Stomach (tissue), 19 donors: ENCODE measurements at places on chromosomes 4 and X.

DNA sequence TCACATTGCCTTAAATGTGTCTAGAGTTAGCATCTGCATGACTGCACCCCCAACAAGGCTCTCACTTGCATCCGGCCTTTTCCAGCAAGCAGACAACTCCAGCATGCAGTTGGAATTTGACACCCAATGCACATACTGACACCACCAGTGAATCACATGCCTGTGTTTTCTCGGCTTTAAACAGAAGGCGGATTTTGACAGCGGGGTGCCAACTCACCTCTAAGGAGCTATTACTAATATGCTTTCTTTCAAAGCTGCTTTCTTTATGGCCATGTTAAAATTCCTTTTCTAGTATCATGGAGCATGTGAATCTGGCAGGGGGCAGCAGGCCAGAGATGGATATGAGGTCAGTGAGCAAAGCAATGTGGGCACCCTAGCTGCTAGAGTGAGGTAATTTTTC is 78.0 kb upstream of the CLNK start:
- H3K4me1 ChIP-seq, result no peaks in the 10 kb centered on the region
- no peaks in the 10 kb centered on the region for H3K27me3 ChIP-seq
- H3K4me3 ChIP-seq, result no peak overlapping the region

GRCh38 chr4:52358883-52359321 is 300.2 kb downstream of the USP46 start:
- no peak overlapping the region for H3K27ac ChIP-seq
- no peak overlapping the region for H3K4me3 ChIP-seq
- no peak for DNase-seq
- no peaks in the 10 kb centered on the region for H3K36me3 ChIP-seq
- no peaks in the 10 kb centered on the region for H3K27me3 ChIP-seq
- no peaks in the 10 kb centered on the region for H3K4me1 ChIP-seq

DNA sequence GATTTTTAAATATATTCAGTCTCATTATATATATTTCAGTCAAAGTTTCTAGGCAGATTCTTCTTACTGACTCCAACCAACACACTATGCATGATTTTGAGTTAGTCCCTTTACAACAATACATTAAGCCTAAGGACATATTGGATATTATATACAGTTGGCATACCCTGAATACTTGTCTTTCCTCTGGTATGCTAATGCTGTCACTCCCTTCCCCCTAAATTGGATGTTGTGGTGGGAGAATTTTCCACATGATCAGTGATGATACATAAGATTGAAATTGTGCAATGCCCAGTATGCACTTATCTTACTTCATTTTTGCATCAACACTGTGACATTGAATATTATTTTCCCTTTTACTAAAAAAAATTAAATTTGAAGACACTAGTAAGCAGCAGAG is 935.2 kb downstream of the PCDH7 start:
- no peak overlapping the region for H3K27ac ChIP-seq
- H3K36me3 ChIP-seq, result no peaks in the 10 kb centered on the region
- no peak for DNase-seq
- H3K4me3 ChIP-seq, result no peak overlapping the region
- H3K4me1 ChIP-seq, result no peaks in the 10 kb centered on the region

- no peaks in the 10 kb centered on the region for H3K4me1 ChIP-seq
- no peak for DNase-seq
- H3K27me3 ChIP-seq, result no peaks in the 10 kb centered on the region
- no peaks in the 10 kb centered on the region for H3K36me3 ChIP-seq
Measured at GRCh38 chr4:7635445-7636239, 200.9 kb upstream of the PSAPL1 start.

- DNase-seq, result no peak
- peaks cover 26% of the 10 kb centered on the region for H3K36me3 ChIP-seq
- H3K4me1 ChIP-seq, result no peaks in the 10 kb centered on the region
- no peaks in the 10 kb centered on the region for H3K27me3 ChIP-seq
- H3K27ac ChIP-seq, result no peak overlapping the region
Measured at GRCh38 chr4:125482822-125483221, 168.1 kb downstream of the FAT4 start.

DNA sequence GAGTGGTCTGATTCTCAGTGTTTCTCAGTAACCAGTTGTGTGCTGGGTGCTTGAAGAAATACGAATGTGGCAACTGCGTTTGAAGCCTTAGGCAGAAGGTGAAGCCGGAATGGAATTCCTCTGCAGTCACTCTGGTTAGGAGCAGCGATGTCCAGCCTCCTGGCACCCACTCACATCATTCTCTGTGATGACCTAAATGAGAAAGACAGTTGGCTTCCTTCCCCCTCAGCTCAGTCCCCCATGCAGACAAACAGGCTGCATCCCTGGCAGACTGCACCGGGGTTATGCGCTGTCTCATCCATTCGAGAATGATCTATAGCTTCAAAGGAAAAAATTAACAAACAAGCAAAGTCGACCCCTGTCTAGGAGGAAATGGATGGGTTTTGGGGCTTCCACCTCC is 170.1 kb upstream of the SCML1 start:
- H3K36me3 ChIP-seq, result no peaks in the 10 kb centered on the region
- H3K27ac ChIP-seq, result no peak overlapping the region
- no peaks in the 10 kb centered on the region for H3K4me1 ChIP-seq
- no peak overlapping the region for H3K4me3 ChIP-seq
- no peak for DNase-seq
- H3K27me3 ChIP-seq, result no peaks in the 10 kb centered on the region

DNA sequence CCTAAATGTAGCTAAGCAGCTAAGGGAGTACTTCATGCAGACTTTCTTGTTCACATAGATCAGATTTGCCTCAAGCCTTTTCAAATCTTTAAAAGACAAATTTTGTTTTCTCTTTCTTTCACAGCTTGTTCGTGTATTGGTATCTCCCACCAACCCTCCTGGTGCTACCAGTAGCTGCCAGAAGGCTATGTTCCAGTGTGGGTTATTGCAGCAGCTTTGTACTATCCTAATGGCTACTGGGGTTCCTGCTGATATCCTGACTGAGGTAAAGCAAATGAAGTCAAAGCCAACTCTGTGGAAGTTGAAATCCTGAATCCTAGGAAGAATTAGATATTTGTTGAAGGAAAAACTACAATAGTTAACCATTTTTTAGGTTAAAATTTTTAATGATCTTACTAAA is 62.6 kb downstream of the USO1 start:
- DNase-seq, result no peak
- H3K27me3 ChIP-seq, result no peaks in the 10 kb centered on the region
- H3K36me3 ChIP-seq, result peaks cover 84% of the 10 kb centered on the region
- H3K4me3 ChIP-seq, result no peak overlapping the region
- no peak overlapping the region for H3K27ac ChIP-seq

DNA sequence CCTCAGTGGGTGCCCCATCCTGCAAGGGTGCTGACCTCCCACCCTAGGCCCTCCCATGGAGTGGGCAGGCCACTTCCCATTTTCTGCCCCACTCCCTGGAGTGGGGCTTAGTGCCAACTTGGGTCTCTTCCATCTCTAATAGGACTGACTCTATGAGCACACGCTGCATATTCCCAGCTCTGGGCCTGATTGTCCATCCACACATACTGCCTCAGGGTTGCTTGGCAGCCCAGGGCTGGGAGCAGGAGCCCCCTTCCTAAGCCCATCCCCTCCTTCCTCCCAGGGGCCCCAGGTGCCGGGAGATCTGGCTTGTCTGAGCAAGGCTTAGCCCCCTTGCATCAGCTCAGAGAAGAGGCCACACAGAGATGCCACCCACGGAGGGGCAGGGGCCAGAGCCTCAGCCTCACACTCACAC is 55.1 kb downstream of the PJA1 start:
- H3K27me3 ChIP-seq, result no peaks in the 10 kb centered on the region
- no peaks in the 10 kb centered on the region for H3K36me3 ChIP-seq
- no peak overlapping the region for H3K4me3 ChIP-seq
- DNase-seq, result peak; percentile 41
- H3K27ac ChIP-seq, result no peak overlapping the region
- no peaks in the 10 kb centered on the region for H3K4me1 ChIP-seq

GRCh38 chrX:42524379-42524778 is 253.6 kb downstream of the PPP1R2C start:
- H3K4me1 ChIP-seq, result no peaks in the 10 kb centered on the region
- H3K4me3 ChIP-seq, result no peak overlapping the region
- H3K27me3 ChIP-seq, result no peaks in the 10 kb centered on the region
- no peak overlapping the region for H3K27ac ChIP-seq
- H3K36me3 ChIP-seq, result no peaks in the 10 kb centered on the region

- H3K27ac ChIP-seq, result no peak overlapping the region
- no peaks in the 10 kb centered on the region for H3K4me1 ChIP-seq
- H3K27me3 ChIP-seq, result no peaks in the 10 kb centered on the region
Measured at GRCh38 chrX:28756647-28757046, 169.4 kb downstream of the IL1RAPL1 start.

- no peaks in the 10 kb centered on the region for H3K4me1 ChIP-seq
- no peak for DNase-seq
- H3K4me3 ChIP-seq, result no peak overlapping the region
- H3K36me3 ChIP-seq, result no peaks in the 10 kb centered on the region
- H3K27me3 ChIP-seq, result no peaks in the 10 kb centered on the region
- no peak overlapping the region for H3K27ac ChIP-seq
Measured at GRCh38 chr4:153906231-153906630, 117.3 kb upstream of the SFRP2 start.

DNA sequence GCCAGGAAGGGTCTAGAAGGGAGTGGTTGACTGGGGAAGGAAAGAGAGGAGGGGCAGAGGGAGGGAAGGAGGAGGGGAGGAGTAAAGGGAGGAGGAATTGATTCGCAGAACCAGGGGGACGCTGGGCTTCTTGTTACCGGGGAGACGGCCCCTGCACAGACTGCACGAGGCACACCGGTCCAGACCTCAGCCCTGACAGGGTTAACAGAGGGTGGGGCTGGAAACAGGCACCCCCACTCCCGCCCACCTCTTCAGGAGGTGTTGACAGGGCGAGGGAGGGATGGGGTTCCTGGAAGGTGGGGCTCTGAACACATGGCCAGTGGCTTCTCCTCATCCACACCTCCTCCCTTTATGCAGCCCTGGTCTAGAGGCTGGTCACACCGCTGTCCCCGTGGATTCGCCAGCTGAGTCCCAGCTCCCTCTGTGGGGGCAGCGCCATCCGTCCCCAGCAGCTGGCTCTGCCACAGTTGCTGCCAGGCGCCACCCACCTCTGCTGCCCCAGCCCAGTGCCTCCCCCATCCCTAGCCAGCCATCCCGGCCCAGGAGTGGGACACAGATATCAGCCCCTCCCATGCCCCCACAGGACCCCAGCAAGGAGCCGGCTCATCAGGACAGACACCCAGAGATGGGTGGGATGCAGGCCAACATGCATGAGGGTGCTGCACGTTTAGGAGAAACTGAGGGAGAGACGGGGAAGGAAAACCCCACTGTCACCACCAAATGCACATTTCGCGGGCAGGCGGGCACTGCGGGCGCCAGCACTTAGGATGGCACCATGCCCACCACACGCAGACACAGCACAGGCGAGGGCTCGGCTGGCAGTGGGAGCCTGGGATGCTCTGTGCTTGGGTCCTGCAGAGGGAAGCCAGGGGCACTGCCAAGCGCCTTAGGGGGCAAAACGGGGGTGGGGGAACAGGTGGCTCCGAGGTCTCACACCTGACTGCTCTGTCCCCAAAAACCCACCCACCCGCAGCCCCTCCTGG is 87.6 kb downstream of the ABLIM2 start:
- peaks cover 17% of the 10 kb centered on the region for H3K27me3 ChIP-seq
- DNase-seq, result no peak
- peaks cover 10% of the 10 kb centered on the region for H3K4me1 ChIP-seq
- no peaks in the 10 kb centered on the region for H3K36me3 ChIP-seq
- H3K27ac ChIP-seq, result no peak overlapping the region

- H3K4me1 ChIP-seq, result no peaks in the 10 kb centered on the region
- no peak overlapping the region for H3K4me3 ChIP-seq
- no peaks in the 10 kb centered on the region for H3K27me3 ChIP-seq
- H3K27ac ChIP-seq, result no peak overlapping the region
- no peak for DNase-seq
Measured at GRCh38 chr4:65921180-65921579, 250.9 kb upstream of the EPHA5 start.

GRCh38 chrX:31279359-31279758 is 207.5 kb upstream of the FTHL17 start:
- H3K4me1 ChIP-seq, result no peaks in the 10 kb centered on the region
- no peak overlapping the region for H3K27ac ChIP-seq
- no peak for DNase-seq
- H3K27me3 ChIP-seq, result no peaks in the 10 kb centered on the region
- H3K36me3 ChIP-seq, result no peaks in the 10 kb centered on the region

- no peak overlapping the region for H3K4me3 ChIP-seq
- no peaks in the 10 kb centered on the region for H3K36me3 ChIP-seq
- DNase-seq, result no peak
- no peaks in the 10 kb centered on the region for H3K27me3 ChIP-seq
- peak overlapping the region; percentile 98 for H3K27ac ChIP-seq
Measured at GRCh38 chr4:38871593-38871992, 4.0 kb downstream of the FAM114A1 start.

GRCh38 chr4:73309211-73309610 is 50.6 kb upstream of the ANKRD17 start:
- no peak overlapping the region for H3K4me3 ChIP-seq
- DNase-seq, result no peak
- H3K27ac ChIP-seq, result no peak overlapping the region
- no peaks in the 10 kb centered on the region for H3K4me1 ChIP-seq
- no peaks in the 10 kb centered on the region for H3K27me3 ChIP-seq

DNA sequence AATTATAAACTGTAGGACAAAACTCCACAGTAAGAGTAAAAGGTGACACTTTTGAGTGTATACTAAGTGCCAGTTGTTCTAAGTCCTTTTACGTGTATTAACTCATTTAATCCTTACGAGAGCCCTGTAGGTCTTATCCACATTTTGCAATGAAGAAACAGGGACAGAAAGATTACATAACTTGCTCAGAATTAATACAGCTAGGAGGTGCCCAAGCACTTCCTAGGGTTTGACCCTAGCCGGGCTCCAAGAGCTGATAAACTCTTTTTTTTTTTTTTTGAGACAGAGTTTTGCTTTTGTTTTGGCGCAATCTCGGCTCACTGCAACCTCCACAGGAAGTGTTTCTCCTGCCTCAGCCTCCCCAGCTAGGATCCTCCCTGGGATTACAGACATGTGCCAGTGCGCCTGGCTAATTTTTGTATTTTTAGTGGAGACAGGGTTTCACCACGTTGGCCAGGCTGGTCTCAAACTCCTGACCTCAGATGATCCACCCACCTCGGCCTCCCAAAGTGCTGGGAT is 110.4 kb downstream of the UBE2K start:
- H3K36me3 ChIP-seq, result no peaks in the 10 kb centered on the region
- H3K27me3 ChIP-seq, result no peaks in the 10 kb centered on the region
- no peak overlapping the region for H3K27ac ChIP-seq
- no peak overlapping the region for H3K4me3 ChIP-seq

DNA sequence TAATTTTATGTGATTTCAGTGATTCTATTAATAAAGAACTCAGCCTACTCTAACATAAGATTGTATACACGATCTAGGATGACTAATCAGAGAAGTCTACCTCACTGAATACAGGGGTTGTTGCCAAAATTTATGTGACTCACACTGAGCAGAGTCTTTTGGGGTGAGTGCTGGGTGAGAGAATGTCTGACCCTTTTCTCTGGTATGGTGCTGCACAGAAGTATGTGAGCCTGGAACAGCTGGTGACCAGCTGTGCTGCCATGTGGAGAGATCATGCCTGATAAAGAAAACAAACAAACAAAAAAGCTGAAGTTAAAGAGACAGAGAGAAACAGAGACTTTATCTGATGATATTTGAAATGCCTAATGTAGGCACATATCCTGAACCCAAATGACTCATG is 618.1 kb upstream of the GRIA3 start:
- no peaks in the 10 kb centered on the region for H3K27me3 ChIP-seq
- H3K36me3 ChIP-seq, result no peaks in the 10 kb centered on the region

- DNase-seq, result peak; percentile 25
- no peak overlapping the region for H3K27ac ChIP-seq
- peaks cover 8% of the 10 kb centered on the region for H3K4me1 ChIP-seq
- H3K4me3 ChIP-seq, result no peak overlapping the region
- H3K36me3 ChIP-seq, result no peaks in the 10 kb centered on the region
- H3K27me3 ChIP-seq, result no peaks in the 10 kb centered on the region
Measured at GRCh38 chr4:150366487-150366999, 215.4 kb upstream of the MAB21L2 start.
